Stimulated activated CD4-positive, alpha-beta T cell treated with anti-CD3 and anti-CD28 coated beads, Interleukin-2, amount 100 ng/mL, for 24 hours (primary cell): ENCODE measurements at places on chromosomes 5 and 9.
A peak's percentile ranks its signal among the peaks of the same experiment; 100 is the strongest.

GRCh38 chr9:69671879-69672595 is at the start of gene APBA1:
APBA1 (minus strand) TSS chr9:69672371.
- peak; percentile 58 for DNase-seq

- DNase-seq = no peak
Observed at GRCh38 chr5:135881819-135882218, 13.8 kb downstream of the IL9 start.

- no peak for DNase-seq
Observed at GRCh38 chr5:10839118-10839517, 78.1 kb upstream of the DAP start.

- no peak for DNase-seq
Observed at GRCh38 chr9:77712533-77713130, 64.5 kb upstream of the GNA14 start.

DNA sequence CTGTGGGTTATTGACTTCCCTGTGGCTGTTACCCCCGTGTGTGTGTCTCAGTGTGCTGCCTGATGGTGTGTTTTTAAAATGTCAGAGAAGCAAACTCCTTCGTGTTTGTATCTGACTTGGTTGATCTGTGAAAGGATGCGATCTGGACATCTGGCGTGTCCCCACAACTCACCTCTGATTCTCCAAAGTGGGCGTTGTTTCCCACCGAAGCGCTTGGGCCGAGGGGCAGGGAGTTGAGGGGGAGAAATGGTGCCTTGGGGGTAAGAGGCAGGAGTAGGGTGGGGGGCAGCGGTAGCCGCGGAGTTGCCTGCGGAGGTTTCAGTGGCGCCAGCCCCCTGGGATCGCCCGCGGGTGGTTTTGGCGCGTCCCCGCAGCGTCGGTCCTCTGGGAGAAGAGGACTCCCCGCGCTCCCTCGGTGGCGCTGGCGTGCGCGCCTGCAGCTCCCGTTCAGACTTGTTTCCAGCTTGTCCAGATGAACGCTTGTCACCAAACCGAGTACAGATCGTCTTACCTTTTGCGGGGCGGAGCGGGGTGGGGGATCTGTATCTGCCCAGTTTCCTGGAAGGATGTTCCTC is 1.1 kb downstream of the MAST4 start:
- DNase-seq = peak; percentile 20

- no peak for DNase-seq
Observed at GRCh38 chr5:34034534-34035327, 8.3 kb downstream of the C1QTNF3 start.

DNA sequence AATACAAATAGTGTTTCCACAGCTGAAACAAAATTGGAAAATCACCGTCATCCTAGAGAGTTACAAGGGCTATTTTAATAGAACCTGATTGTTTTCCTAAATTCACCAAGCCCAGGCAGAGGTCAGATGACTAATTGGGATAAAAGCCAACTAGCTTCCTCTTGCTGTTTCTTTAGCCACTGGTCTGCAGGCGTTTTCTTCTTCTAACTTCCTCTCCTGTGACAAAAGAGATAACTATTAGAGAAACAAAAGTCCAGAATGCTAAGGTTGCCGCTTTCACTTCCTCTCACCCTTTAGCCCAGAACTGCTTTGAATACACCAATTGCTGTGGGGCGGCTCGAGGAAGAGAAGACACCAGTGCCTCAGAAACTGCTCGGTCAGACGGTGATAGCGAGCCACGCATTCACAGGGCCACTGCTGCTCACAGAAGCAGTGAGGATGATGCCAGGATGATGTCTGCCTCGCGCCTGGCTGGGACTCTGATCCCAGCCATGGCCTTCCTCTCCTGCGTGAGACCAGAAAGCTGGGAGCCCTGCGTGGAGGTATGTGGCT is at the start of gene TLR4:
Gene TLR4 (plus strand): TSS at position 380 of the 552 bp plus-strand sequence. CDS start 70 bp downstream, at position 450.
- DNase-seq = no peak

- DNase-seq = no peak
Observed at GRCh38 chr5:1727571-1727970, 72.1 kb downstream of the MRPL36 start.

- DNase-seq = no peak
Observed at GRCh38 chr5:140292212-140293036, 10.5 kb downstream of the PFDN1 start.

DNA sequence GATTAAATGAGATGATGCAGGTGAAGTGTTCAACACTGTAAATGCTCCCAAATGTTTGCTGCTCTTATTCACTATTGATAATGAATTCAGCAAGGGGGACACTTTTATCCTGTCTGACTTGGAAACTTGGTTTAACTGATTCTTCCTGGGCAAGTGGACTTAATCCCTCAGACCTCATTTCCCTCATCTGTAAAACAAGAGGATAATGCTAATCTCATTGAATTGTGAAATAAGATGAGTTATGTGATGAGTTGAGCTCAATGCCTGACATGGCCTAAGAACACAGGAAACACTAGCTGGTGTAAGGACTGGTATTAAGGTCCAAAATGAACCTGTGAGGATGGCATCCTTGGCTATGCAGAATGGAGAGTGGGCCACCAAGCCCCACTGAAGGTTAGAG is 23.3 kb downstream of the TNFSF15 start:
- DNase-seq = no peak

- no peak for DNase-seq
Observed at GRCh38 chr5:131328536-131329285, 64.9 kb downstream of the CDC42SE2 start.

GRCh38 chr5:75338408-75338807 is 1.4 kb downstream of the HMGCR start:
- DNase-seq = no peak

DNA sequence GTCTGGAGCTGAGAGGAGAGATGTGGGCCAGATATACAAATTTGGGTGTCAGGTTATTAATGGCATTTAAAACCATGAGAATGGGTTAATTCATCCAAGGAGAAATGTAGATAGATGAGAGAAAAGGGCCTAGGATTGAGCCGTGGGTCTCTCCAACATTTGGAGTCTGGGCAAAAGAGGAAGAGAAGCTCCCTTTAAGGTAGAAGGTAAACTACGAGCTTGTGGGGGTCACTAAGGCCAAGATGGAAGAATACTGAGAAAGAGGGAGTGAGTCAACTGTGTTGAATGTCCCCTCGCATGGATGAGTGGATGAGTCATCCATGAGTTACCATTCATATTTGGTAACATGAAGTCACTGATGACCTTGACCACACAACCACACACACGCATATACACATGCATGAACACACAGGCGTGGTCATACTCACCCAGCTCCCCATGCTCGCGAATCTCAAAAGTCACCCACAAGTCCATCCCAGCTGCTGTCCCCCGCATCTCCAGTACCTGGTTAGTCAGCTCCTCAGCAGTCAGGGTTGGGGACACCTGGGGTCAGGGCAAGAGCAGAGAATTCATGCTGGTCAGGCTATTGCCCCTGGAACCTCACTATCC is 6.8 kb upstream of the FCHSD1 start:
- DNase-seq = no peak

DNA sequence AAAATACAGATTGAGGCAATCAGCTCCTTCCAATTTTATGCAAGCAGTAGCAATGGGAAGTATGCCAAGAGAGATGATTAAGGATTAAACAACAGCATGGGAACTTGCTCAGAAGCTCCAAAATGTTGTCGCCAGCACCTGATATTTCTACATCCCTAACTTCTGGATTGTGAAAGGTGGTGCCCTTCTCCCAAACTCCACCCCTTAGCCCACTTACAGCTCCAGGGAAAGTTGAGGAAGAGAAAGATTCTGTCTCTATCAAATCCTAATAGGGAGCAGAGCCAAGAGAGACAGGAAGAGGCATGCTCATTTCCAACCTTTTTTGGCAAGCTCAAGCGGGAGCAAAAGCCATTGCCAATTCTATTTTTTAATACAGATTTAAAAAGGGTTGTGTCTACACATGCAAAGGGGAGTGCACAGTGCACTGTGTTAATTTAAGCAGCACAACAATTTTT is 92.4 kb upstream of the NR3C1 start:
- DNase-seq = no peak

DNA sequence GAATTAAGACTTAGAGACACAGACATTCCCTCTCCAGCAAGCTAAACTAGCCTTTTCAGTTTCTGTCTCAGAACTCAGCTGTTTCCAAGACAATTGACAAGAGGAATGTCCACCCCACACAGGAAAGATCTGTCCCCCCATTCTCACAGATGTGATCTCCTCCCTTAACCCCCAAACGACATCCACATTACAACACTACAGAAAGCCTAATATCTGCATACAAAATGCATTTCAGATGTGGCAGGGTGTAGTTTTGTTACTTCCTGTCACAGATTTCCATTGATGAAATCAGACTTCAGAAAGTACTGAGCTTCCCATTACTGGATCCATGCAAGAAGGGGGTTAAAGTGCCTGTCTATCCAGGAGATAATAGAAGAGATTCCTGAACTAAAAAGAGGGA is 2.9 kb upstream of the ARSI start:
- DNase-seq = no peak

GRCh38 chr5:72515211-72515610 is 8.0 kb upstream of the ZNF366 start:
- no peak for DNase-seq

DNA sequence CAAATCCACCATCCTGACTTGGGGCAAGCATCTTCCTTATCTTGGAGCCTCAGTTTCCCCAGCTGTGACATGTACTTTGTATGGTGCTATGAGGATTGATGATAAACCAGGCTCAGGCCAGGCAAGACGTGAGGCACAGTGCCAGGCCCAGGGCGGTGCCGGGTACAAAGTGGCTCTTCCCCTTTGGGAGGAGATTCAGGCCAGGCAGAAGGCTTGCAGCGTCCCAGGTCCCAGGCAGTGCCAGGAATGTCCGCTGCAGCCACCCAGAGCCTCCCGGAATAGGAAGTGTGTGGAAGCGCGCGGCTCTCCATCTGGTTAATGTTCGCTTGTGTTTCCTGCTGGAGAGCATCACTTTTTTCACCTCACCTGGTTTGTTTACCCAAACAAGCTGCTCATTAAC is 12.6 kb upstream of the DENND1A start:
- no peak for DNase-seq

GRCh38 chr5:115384587-115385375 is 88.3 kb upstream of the CCDC112 start:
- no peak for DNase-seq

GRCh38 chr9:105191508-105192121 is 52.8 kb upstream of the SLC44A1 start:
- DNase-seq = no peak

- DNase-seq = no peak
Observed at GRCh38 chr9:125464591-125465385, 203.2 kb downstream of the GAPVD1 start.

DNA sequence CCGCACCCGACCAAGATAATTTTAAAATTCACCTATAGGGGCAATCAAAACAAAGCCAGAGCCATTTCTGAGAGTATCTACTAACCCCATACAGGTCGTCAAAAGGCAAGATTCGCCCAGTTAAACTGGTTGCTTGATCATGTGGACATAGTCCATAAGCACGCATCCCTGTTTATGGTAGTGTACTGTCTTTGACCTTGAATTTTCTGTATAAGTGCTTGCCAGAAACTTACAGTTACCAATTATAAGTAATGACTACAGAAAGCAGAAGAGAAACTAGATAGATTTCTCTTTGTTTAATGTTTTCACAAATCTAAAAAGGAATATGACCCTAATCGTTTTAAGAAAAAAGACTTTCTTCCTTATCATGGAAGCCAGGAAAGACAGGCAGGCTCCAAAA is 25.6 kb downstream of the SLC31A1 start:
- no peak for DNase-seq

- no peak for DNase-seq
Observed at GRCh38 chr5:121288781-121289180, 562.9 kb upstream of the FTMT start.

- peak; percentile 26 for DNase-seq
Observed at GRCh38 chr5:41748631-41749030, 121.6 kb downstream of the OXCT1 start.

DNA sequence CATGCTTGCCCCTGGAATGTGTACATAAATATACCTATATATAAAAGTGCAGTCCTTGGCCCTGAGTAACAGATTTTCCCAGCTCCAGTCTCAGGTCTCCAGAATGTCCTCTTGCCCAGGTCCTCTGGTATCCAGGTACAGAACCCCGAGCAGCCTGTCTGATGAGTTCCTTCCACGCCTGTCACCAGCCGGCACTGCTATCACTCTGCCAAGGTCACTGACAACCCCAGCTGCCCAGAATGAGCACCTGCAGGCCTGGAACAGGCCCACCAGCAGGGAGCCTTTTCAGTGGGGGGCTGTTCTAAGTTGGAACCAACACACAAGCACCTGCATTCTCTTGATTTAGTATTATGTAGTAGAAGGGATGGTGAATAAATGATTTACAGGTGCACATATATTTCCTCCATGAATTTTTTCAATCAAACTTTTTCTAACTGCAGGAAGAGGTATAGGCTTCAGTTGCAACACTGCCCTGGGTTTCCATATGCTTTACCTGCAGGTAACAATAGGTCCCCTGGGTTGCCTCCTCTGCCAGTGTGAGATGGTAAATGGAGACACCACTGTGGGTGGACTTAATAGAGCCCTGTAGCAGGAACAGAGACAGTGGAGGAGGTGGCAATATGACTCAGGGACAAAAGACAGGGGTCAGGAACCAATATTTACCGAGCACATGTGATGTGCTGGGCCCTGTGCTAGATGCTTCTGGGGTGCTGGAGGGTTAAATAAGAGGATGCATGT is 291.9 kb downstream of the SPOCK1 start:
- no peak for DNase-seq

- DNase-seq = no peak
Observed at GRCh38 chr5:37170856-37171255, 78.3 kb downstream of the CPLANE1 start.

GRCh38 chr9:33628865-33629410 is 104.9 kb downstream of the ANKRD18B start:
- DNase-seq = peak; percentile 21

DNA sequence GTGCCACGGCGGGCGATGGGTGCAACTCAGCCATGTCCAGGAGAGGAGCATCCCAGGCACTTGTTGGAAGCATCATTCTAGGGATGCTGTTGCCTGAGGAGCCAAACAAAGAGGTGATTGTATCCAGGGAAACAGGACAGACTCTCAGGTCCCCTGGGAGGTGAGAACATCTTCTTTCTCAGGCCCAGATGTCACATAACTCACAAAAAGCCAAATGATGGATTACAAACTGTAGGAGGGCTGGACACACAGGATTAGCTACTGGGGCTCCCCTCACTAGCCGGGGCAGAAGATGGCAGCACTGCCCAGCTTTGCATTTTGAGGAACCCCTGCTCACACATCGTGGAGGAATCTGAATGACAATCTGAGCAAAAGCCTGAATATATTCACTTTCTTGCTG is 64.7 kb upstream of the NFIL3 start:
- no peak for DNase-seq
